Thymus (tissue), 14 donors: ENCODE measurements at places on chromosomes 5 and 9. TPM values are rescaled to one million over a fixed set of nuclear protein-coding genes. Genes with fewer than 3 reads are reported as not detected.

The PCDHB4 gene
- total RNA-seq = 0.09 TPM

GRCh38 chr9:137589441-137590122 lies 730 bp downstream of the ZMYND19 start:
- peaks cover 16% of the 10 kb centered on the region for H3K36me3 ChIP-seq
- no peak for DNase-seq
- H3K27ac ChIP-seq = no peak overlapping the region
- H3K4me1 ChIP-seq = peaks cover 9% of the 10 kb centered on the region
- peak overlapping the region; percentile 78 for H3K4me3 ChIP-seq

The IL3 gene
- not detected for total RNA-seq

DNA sequence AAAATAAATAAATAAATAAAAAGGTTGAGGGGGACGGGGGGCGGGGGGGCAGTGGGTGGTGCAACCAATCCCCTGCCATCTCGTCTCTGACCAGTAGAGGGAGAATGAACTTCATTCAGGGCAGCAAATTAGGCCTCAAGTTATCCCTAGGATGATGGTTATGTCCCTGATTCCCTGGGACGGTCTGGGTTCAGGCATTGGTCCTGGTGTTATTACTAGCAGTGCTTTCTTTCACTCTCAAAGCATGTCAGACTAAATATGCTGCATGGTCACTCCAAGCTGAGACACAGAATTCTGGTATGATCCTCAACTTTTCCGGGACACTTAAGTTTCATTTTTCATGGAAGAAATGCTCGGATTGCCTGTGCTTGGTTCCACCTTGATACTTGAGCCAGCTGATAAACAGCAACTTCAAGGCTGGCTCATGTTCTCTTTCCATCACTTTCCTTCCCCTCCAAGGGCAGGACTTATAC lies 59.4 kb downstream of the DAP start:
- peak; percentile 44 for DNase-seq
- peaks cover 50% of the 10 kb centered on the region for H3K4me1 ChIP-seq
- H3K27me3 ChIP-seq = no peaks in the 10 kb centered on the region
- H3K36me3 ChIP-seq = no peaks in the 10 kb centered on the region
- no peak overlapping the region for H3K27ac ChIP-seq
- no peak overlapping the region for H3K4me3 ChIP-seq

GRCh38 chr9:92295240-92295790 lies 1.8 kb upstream of the IARS1 start:
- H3K4me1 ChIP-seq = peaks cover 6% of the 10 kb centered on the region
- H3K36me3 ChIP-seq = peaks cover 9% of the 10 kb centered on the region
- H3K27me3 ChIP-seq = no peaks in the 10 kb centered on the region

The IRX1 gene
- total RNA-seq = 0.94 TPM

- H3K4me3 ChIP-seq = peak overlapping the region; percentile 98
- DNase-seq = no peak
- peaks cover 12% of the 10 kb centered on the region for H3K4me1 ChIP-seq
- H3K36me3 ChIP-seq = no peaks in the 10 kb centered on the region
Observed at GRCh38 chr5:168578006-168578405, 1.2 kb downstream of the PANK3 start.

GRCh38 chr5:100902440-100903038 lies 543 bp downstream of the ST8SIA4 start:
- no peaks in the 10 kb centered on the region for H3K36me3 ChIP-seq
- no peaks in the 10 kb centered on the region for H3K27me3 ChIP-seq
- peaks cover 3% of the 10 kb centered on the region for H3K4me1 ChIP-seq
- H3K4me3 ChIP-seq = peak overlapping the region; percentile 79
- DNase-seq = peak; percentile 50

- no peak overlapping the region for H3K4me3 ChIP-seq
- no peak overlapping the region for H3K27ac ChIP-seq
- no peaks in the 10 kb centered on the region for H3K27me3 ChIP-seq
- no peak for DNase-seq
- H3K4me1 ChIP-seq = no peaks in the 10 kb centered on the region
- peaks cover 69% of the 10 kb centered on the region for H3K36me3 ChIP-seq
Observed at GRCh38 chr5:169701910-169702451, 64.9 kb downstream of the DOCK2 start.
